NCI-H524 treated with DMSO at 0.1 percent for 48 hours (cell line): ENCODE measurements at places on chromosomes 2 and 18.

GRCh38 chr2:134722728-134723127 is 3.9 kb upstream of the TMEM163 start:
- DNase-seq = no peak

DNA sequence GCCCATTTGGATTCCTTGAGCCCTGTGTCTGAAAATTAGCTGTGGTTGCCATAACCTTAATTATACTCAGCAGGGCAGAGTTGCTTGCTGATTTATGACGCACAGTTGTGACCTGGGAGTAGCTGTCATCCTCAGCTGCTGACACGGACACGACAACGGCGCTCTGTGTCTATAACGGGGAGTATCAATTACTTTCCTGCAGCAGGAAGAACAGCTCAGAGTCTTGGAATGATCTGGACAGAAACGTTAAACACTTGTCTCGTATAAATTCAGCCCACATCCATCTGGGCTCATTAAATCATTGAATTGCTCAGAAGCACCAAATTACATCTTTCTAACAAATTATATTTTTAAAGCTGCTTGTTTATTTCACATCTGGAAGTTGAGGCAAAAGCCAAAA is 116.3 kb downstream of the SEPTIN10 start:
- DNase-seq = no peak

DNA sequence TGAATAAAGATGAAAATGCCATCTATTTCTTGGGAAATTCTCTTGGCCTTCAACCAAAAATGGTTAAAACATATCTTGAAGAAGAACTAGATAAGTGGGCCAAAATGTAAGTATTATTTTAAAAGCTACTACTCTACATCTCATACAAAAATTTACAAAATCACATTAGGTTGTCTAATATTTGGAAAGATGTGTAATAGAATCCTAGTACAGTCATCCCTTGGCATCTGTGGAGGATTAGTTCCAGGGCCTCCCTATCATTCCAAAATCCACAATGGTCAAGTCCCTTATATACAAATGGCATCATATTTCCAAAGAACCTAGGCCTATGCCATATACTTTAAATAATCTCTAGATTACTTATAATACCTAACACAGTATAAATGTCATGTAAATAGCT is 41.2 kb downstream of the KYNU start:
- no peak for DNase-seq

GRCh38 chr2:177806025-177806424 is 266.6 kb downstream of the PDE11A start:
- DNase-seq = no peak

- no peak for DNase-seq
Measured at GRCh38 chr18:25164848-25165811, 186.8 kb downstream of the ZNF521 start.

GRCh38 chr2:159002462-159003111 is 34.1 kb downstream of the TANC1 start:
- DNase-seq = no peak

DNA sequence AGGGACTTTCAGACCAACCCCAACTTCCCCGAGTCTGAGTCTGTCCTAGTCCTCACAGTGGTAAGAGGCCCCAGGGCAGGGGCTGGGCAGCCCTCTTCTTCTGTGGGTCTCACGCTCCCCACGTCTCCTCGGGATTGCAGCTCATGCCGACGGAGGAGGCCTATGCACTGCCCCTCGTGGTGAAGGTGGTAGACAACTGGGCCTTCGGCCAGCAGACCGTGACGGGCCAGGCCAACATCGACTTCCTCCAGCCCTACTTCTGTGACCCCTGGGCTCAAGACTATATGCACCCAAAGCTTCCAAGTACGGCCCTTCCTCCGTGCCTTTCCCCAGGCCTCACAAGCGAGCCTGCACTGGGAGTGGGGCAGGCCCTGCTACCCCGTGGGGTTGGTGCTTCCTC is 44.3 kb downstream of the LMAN2L start:
- DNase-seq = no peak

- DNase-seq = no peak
Measured at GRCh38 chr2:134368009-134368817, 114.3 kb downstream of the MGAT5 start.

DNA sequence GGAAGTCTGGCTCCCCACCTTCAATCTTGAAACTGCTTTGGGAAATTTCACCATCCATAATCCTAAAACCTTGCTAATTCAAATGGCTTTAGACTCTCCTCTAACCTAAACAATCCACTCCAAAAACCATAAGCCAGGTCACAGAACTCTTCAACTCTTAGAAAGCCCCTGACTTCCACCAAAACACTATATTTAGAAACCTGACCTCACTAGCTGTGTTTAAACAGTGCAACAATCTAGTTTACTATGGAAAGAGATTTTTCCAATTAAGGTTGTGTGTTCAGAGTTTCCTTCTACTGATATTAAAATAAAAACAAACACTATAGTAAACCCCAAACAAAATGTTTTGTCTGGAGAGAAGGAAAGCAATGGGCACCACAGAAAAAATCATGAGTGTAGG is 308.1 kb downstream of the OSR1 start:
- no peak for DNase-seq

DNA sequence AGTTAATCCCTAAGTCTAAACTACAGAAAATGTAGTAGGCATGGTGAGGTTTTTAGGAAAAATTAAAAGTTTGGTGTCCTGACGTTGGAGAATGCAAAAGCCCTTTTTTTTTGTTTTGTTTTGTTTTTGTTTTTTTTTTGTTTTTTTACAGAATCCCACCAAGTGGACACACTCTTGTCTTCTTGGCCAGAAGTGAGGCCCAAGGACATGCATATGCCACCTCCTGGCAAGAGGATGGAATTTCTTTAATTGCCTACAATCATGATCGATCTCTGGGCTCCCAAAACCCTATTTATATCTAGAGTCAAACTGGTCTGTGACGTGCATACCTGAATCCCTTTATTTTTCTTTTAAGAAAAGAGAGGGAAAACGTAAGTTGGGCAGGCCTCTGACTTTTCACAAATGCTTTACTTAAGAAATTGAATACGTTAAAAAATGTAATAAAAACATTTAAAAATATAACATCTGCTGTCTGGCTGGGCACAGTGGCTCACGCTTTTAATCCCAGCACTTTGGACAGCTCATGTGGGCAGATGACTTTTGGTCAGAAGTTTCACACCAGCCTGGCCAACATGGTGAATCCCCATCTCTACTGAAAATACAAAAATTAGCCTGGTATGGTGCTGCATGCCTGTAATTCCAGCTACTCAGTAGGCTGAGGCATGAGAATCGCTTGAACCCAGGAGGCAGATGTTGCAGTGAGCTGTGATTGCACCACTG is 502.7 kb downstream of the CBLN2 start:
- DNase-seq = no peak
